ENCODE measurements at places on chromosomes 3 and 15.

GRCh38 chr3:68135067-68135466 is 480.7 kb upstream of the SUCLG2 start:
- DNase-seq = no peak

DNA sequence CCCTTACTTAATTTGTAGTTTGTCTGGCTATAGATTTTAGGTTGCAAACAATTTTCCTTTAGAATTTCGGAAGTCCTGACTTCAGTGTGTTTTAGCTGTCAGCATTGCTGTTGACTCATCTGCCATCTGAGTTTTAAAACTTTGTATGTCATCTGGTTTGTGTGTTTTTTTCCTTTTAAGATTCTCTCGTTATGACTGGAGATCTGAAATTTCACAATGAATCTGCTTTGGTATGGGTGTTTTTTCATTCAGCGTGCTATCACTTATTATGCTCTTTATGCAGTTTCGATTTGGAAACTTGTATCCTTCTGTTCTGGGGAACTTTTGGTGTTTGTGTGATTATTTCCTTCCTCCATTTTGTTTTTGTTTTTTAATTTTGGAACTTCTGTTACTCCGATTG is 53.7 kb upstream of the ZNF280D start:
- no peak for DNase-seq

GRCh38 chr3:128466840-128467541 is at the start of gene DNAJB8:
DNAJB8 (minus strand) TSS chr3:128466890; CDS start chr3:128463245, 3,645 bp downstream.
- no peak for DNase-seq

DNA sequence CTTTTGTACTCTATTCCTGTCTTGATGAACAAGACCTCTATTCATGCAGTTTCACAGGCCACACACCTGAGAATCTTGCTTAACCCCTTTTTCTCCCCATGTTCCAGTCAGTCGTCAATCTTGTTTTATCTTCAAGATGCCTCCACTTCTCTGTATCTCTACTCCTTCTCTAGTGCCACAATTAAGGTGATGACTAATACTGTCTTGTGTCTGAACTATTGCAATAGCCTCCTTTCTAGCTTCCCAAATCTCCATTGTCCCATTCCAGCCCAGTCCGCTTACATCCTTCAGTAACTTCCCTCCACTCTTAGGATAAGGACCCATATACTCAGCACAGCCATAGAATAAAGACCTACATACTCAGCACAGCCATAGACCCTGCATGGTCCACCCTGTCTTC is 24.7 kb downstream of the CHST14 start:
- DNase-seq = no peak

DNA sequence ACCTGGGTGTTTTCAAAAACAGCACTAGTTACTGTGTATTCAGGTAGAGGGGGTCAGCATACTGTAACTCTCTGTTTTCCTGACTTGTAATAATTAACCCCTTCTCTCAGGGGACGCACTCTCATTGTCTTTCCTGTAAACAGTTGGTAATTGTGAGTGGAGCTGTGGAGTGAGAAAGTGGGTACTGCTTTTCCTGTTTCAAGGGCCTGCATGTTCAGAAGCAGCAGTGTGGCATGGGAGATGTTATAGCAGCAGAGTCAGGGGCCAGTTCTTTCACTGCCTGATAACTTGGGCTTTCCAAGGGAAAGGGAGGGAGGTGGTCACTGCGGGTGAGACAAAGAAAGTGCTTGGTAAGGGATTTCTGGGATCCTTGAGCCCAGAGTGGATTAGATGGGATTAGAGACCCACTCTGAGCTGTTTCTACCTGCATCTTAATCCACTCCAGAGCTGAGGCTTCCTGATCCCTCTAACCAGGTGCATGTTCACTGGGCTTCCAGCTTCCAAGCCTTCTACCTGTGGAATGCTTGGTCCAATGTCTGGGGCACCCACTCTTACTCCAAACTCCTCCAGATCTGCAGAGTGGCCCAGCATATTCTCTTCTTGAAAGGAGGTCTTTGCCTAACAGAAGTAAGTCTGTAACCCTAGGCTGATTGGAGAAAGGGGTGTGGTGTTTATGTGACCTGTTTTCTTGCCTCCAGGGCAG is 105.2 kb downstream of the RPLP1 start:
- DNase-seq = no peak

DNA sequence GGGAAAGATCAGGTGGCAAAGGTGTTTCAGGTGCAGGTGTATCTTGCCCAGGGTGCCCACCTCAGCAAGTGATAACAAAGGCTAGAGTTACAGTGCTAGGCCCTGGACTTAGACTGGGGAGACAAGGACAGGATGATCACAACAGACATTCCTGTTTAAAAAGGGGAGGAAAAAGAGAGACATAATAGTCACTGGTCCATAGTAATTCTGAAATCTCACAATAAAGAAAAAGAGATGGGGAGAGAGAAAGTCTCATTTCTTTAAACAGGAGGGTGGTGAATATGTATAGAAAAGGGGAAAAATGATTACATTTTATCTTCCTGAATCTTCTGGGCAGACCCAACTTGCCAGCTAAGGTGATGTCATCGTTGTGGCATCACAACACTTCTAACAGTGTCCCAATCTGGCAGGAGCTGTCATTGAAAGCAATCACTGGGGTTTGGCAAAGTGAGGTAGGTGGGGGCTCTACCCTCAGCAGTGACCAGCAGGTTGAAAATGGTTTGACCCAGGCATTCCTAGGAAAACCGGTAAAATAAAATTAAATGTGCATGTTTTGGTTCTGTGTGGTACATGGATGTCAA is 99.5 kb downstream of the ZNF621 start:
- no peak for DNase-seq

GRCh38 chr3:30186741-30187219 is 419.6 kb upstream of the TGFBR2 start:
- DNase-seq = no peak

DNA sequence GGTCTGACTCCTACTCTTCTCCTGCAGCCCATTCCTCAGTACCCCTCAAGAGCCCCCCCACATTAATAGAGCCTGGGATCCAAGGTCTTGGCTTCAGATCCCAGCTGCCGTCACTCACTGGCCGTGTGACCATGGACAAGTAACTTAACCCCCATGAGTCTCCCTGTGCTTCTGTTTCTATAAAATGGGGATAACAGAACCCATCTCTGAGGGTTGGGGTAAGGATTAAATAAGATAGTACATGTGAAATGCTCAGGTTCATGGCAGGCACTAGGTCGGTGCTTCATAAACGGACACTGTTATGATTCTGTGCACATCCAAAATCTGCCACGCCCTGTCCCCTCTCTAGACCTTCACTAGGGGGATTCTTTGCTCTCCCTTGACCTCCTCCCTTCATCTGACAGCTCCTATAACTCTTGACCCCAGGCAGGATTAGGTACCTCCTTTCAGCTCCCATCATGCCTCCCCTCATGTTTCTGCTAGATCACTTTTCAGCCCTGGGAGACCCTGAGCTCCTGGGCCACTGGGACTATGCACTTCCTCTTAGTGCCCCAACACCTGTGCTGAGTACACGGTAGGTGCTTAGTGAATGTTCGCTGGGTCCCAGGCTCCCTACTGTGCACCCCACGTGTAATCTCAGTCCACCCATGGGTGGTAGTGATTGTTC is 1.5 kb downstream of the CAND2 start:
- no peak for DNase-seq

- no peak for DNase-seq
These were observed 944.7 kb downstream of the MCTP2 start for GRCh38 chr15:95175914-95176658.

DNA sequence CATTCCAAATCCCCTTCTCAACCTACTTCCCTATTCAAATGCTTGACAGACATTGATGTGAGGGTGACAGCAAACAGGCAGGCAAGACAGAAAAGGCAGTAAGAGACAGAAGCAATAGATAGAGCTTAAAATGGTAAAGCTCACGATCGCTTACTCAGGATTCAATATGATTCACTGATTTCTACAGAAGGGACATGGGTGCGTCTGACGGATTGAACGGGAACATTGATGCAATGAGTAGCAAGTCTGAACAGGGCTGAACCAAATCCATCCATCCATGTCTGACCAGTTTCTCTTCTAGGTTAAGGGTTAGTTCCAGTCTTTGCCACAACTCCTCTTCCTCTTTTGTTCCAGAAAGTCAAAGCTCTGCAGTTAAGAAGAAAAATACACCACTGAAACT is 35.1 kb downstream of the P2RY1 start:
- no peak for DNase-seq

- DNase-seq = no peak
These were observed 102.5 kb downstream of the MYH15 start for GRCh38 chr3:108407886-108408285.

- DNase-seq = no peak
These were observed 28.7 kb downstream of the TAMM41 start for GRCh38 chr3:11818033-11818432.

- DNase-seq = no peak
These were observed 133.0 kb upstream of the SNTN start for GRCh38 chr3:63519426-63519825.

DNA sequence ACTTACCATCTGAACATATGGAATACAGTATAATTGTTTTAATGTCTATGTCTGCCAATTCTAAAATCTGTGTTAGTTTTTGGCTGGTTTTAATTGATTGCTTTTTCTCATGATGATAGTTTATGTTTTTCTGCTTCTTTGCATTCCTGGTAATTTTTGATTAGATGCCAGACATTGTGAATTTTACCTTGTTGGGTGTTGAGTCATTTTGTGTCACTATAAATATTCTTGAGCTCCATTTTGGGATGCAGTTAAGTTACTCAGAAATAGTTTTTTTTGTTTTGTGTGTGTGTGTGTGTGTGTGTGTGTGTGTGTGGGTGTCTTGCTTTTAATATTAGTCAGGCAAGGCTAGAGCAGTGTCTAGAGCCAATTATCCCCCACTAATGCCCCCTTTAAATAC is 818.8 kb upstream of the NR2F2 start:
- DNase-seq = no peak
